Activated T-helper 2 cell treated with anti-CD3 and anti-CD28 coated beads, Interferon-gamma antibody, Interleukin-2, Interleukin-4, amounts not matched to agents 10 μg/mL and 5 μg/mL and 100 μg/mL, durations not matched to agents 14 hours and 24 hours and 36 hours (primary cell): ENCODE measurements at places on chromosomes 6 and 20. TPM values are rescaled to one million over a fixed set of nuclear protein-coding genes. Genes with fewer than 3 reads are reported as not detected.

The CEP85L gene
- 34.2 and 36.7 TPM in 2 replicates for total RNA-seq

The HCK gene
- total RNA-seq, result not detected in 2 replicates

The MCCD1 gene
- not detected in 2 replicates for total RNA-seq

The PCMT1 gene
- total RNA-seq, result 112 TPM in 2 replicates

The CST4 gene
- total RNA-seq, result not detected in 2 replicates

The HLA-DQB2 gene
- total RNA-seq, result 0.25 and 0.30 TPM in 2 replicates

The RIMS1 gene
- not detected in 2 replicates for total RNA-seq

The TUBB2B gene
- 0.41 and 0.60 TPM in 2 replicates for total RNA-seq

The COL21A1 gene
- total RNA-seq, result not detected in 2 replicates

The DBNDD2 gene
- 12.3 and 12.8 TPM in 2 replicates for total RNA-seq

DNA sequence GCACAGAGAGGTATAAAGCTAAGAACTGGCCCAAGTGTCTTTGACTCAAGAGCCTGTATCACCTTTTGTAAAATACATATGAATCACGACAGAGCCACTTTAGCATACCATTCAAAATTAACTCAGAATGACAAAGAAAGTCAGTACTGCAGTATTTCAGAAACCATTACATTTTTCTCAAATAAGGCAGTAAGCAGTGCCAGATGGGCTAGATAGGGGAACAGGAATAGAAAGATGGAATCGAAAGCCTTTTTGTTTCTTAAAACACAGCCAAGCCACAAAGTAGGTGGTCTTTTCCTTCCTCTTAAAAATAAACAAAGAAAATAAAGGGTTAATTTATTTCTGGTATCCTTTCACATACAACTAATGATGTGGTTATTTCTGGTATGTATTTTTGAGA is 10.3 kb downstream of the CLDN20 start:
- DNase-seq, result no peak

DNA sequence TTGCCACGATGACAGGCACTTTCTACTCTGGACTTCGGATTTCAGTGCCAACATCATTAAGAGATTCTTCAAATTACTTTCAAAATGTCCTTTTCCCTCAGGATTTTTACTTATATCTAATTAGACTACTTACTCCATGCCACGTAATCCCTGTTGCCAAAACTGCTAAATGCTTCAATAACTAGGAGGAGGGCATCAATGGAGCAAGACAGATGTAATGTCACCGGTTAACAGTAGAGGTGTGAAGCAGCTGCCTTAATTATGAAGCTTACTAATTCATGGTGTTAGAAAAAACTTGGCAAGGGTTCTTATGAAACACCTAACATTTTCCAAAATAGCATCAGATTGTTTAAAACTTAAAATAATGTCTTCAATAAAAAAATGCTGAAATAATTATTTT is 111.2 kb upstream of the SIM1 start:
- no peak for DNase-seq

DNA sequence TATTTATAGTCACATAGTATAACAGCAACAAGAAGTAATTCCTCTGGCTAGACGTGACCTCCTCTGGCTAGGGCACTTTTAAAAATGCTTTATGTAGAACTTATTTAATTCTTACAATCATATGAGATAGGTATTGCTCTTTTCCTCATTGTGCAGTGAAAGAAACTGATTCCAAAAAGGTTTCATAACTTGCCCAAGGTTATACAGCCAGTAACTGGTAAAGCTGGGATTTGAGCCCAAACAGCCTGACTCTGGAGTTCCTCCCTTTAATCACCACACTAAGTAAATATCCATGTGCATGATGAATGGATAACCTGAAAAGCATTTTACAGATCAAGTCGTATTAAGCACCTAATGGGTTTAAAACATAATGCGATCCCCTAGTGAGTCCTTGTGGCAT is 214.6 kb downstream of the PRL start:
- DNase-seq, result no peak

DNA sequence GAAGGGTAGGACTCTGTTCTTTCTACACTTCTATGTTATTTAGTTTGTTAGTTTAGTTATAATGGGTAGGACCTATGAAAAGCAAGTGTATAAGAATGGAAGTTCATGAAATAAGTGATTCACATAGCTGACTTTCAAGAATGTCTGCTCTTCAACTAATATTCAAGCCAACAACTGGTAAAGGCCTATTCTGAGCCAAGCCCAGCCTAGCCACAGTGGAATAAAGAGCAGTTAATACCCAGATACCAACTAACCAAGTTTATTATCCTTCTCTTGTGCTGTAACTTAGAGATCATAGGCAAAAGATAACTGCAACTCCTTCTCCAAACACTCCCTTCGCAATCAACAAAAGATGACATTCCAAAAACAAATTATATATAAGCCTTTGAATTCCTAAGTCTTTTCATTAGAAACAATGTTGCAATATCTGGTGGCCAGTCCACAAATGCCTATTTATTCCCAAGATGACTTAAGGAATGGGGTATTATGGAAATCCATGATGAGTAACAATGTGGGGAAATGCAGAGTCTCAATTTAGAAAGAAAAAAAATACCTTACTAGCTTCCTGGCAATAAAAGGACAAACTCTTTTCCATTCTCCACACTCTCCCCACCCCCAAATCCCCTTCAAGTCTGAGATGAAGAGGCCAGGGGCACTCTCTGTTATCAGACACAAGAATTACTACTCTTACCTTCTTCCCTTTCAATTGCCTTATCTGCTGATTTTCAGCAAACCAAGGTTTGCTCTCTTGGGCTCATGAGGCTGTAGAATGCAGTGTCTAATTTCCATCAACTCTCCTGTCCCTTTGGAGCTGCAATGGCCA is 27.4 kb downstream of the BTBD9 start:
- DNase-seq, result no peak

DNA sequence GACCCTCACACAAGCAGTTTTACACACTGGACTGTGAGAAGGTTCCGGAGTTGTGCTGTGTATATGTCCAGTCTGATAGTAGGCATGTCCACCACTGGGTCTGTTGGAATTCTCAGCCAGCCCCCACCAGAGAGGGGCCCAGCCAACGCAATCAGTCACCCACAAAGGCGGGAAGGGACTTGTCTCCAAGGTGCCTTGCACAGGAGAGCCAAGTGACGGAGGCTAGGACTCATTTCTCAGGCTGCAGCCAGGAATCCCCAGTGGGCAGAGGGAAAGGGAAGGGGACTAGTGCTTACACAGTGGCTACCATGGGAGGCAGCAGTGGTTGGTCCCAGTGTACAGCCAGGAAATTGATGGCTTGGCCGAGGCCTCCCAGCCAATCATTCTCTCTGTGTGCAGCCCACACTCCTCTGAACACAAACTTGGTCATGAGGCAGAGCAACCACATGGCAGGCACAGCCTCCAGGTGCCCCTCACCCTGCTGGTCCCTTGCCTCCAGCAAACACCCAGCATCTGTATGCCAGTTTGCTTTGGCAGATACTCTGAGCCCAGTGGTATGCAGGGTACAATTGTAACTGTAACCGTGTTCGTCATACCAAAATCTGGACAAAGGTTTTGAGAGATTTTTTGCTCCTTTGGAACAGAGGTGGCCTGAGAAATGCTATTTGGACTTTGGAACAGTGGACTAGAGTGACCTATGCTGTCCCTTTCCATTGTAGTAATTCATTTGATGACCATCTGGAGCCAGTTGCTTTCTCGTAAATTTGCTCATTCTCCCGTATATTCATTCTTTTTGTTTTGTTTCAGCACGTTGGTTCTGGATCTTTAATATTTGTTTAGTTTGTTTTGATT is 72.9 kb upstream of the MYL9 start:
- no peak for DNase-seq

- no peak for DNase-seq
Measured at GRCh38 chr6:88619951-88620350, 343.5 kb downstream of the RNGTT start.

GRCh38 chr6:15145821-15146220 is 100.0 kb upstream of the JARID2 start:
- DNase-seq, result no peak

GRCh38 chr6:118092086-118092485 is 185.0 kb downstream of the SLC35F1 start:
- no peak for DNase-seq

DNA sequence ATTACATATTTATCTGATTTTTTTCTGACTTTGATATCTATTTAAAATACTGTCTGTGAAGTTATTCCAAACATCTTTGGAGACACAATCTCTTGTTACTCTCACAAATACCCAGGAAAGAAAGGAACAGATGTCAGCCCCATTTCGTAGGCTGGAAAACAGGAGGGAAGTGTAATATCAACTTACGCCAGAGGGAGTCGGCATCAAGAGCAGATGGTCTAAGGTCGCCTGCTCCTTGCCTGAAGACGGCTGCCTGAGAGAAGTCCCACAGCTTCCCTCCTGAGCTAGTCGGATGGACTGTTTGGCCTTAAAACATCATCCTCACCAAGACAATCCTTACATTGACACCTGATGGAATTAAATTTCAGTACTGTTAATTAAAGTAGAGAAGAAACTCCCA is 13.4 kb downstream of the CST7 start:
- DNase-seq, result no peak

DNA sequence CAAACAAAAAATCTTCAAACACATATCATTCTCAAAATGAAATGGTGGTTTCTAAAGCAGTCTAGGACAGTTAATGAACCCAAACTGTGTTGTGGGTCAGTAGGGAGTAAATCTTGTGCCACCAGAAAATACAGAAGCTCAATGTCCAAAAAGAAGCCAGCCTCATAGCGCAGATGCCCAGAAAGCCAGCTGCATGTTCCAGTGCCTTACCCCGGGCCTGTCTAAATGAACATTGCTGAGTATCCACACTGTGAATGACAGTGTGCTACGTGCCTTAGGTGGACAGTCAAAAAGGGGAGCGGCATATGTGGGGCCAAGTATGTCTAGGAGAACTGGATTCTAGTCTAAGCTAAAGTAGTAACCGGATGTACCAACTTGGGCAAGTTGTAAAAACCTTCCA is 10.9 kb downstream of the FYN start:
- DNase-seq, result no peak

- no peak for DNase-seq
Measured at GRCh38 chr6:151070631-151071051, 169.1 kb upstream of the AKAP12 start.

- no peak for DNase-seq
Measured at GRCh38 chr6:65803186-65803585, 96.2 kb upstream of the EYS start.

GRCh38 chr20:36478137-36478905 is 63.0 kb upstream of the MYL9 start:
- DNase-seq, result no peak

DNA sequence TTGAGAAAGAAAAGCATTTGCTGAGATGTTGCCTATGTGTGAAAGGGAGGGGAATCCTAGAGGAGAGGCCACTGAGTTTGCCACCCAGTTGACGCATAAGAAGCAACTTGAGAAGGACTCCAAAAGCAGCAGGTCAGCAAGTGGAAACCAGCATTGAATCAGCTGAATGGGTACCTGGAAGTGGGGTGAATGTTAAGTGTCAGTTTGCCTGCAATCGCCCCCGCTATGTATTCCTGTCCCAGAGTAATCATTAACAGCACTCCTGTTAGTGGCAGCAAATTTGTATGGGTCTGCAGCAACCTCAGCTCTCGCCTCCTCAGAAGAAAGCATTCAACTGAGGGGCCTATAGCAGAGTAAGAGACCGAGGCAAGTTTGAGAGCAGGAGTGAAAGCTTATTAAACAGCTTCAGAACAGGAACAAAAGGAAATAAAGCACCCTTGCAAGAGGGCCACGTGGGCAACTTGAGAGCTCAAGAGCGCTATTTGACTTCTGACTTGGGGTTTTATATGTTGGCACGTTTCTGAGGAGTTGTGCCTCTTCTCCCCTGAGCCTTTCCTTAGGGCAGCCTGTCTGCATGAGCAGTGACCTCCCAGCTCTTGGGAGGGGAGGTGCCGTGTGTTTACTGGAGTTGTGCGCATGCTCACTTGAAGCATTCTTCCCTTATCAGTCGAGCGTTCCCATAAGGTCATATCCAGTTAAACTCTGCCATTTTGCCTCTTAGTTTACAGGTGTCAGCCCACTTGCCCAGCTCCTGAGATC is 122.6 kb upstream of the PHACTR1 start:
- DNase-seq, result no peak

GRCh38 chr6:170176136-170176897 is 114.6 kb downstream of the DLL1 start:
- no peak for DNase-seq

DNA sequence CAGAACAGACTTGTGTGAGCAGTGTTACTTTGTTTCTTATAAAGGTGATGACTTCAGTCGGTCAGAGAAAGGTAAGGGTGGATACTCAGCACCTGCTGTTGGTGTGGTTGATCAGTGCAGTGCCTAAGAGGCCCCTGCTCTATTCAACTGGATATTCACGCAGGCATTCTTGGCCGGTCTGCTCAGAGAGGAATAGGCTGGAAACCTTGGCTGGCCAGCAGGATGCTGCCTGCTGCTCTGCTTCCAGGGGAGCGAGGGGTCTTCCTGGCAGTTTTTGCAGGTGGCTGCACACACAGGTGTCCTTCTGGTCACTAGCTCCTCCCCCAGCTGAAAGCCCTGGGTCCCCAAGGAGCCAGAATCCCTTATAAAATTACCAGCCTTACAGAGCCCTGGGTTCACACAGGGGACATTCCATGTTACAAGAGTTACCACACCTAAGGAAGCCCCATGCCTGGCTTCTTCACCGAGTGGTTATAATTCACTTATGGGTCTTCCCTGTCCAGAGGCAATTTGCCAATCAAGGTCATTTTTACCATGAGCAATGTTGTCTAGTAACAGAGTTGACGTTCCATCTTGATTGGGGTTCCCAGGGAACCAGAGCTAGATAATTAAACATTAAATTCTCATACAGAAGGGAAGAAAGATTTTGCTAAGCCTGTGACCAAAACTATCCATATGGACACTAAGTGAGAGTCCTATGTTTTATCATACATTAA is 16.4 kb downstream of the SYNJ2 start:
- no peak for DNase-seq

- no peak for DNase-seq
Measured at GRCh38 chr6:73088138-73088813, 137.0 kb downstream of the KHDC1L start.

GRCh38 chr6:125987026-125987617 is 782 bp downstream of the TRMT11 start:
- DNase-seq, result peak; percentile 10

- DNase-seq, result no peak
Measured at GRCh38 chr6:18424201-18424600, 37.1 kb downstream of the RNF144B start.

GRCh38 chr6:136249336-136249735 is 775 bp downstream of the MTFR2 start:
- DNase-seq, result no peak

- no peak for DNase-seq
Measured at GRCh38 chr20:663315-664090, 10.5 kb upstream of the SRXN1 start.

DNA sequence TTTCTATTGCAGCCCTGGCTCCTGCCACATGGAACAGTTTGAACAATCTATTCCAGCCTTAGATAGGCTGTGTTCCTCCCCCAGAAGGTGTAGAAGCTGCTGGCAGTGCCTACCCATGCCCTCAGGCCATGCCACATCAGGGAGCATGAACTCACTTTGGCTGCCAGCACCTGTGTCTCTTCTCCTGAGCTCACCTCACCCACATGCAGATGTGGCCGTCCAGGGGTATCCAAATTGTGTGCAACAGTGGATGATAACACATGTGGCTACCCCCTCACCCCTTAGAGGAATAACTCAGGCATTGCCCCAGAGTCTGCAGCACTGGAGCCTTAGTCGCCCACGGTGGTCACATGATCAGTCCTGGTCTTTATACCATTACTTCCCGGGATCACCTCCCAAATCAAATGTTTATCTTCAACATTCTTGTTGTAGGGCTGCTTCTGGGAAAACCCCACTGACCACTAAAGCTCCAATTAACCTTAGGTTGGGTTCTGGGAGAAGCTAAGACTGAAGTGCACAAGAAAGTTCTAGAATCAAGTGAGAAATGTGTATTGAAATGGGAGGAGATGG is 110.4 kb downstream of the BANF2 start:
- no peak for DNase-seq

- DNase-seq, result no peak
Measured at GRCh38 chr6:21118216-21118780, 475.3 kb upstream of the SOX4 start.
